SK-MEL-5 (cell line): ENCODE measurements at places on chromosomes 7 and 10.

DNA sequence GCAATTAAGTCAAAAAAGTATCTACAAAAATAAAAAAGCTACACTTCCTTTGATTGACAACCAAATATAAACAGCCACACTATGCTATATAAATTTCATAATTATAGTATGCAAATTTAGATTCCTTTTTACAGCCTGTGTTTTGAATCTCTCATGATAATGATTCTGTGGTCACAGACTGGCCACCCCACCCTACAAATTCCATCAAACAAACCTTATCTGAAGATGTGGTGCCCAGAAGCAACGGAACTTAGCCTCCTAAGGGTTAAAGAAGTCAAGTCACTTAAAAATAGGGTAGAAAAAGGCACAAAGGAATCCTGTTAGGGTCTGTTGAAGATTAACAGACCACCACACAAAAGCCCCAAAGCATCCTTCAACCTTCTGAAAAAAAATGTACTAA is 351.8 kb downstream of the INHBA start:
- no peak for DNase-seq

- peak; percentile 29 for DNase-seq
Measured at GRCh38 chr10:58030208-58030607, 237.5 kb downstream of the IPMK start.

GRCh38 chr10:115942101-115942500 is 330.9 kb downstream of the GFRA1 start:
- DNase-seq: no peak

DNA sequence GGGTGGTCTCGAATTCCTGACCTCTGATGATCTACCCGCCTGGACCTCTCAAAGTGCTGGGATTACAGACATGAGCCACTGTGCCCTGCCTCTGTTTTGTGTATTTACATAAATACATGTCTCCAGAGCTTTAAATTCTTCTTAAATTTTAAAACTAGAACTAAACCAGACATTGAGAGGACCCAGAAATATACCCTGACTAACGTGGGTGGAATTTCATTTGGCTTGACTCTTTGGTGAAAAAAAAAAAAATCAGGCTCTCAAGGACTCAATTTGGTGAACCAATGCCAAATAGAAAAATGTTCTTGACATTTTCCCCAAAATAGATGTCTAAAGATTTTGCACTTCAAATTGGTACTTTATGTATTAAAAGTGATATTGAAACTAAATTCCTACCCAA is 16.6 kb upstream of the FAS start:
- no peak for DNase-seq

DNA sequence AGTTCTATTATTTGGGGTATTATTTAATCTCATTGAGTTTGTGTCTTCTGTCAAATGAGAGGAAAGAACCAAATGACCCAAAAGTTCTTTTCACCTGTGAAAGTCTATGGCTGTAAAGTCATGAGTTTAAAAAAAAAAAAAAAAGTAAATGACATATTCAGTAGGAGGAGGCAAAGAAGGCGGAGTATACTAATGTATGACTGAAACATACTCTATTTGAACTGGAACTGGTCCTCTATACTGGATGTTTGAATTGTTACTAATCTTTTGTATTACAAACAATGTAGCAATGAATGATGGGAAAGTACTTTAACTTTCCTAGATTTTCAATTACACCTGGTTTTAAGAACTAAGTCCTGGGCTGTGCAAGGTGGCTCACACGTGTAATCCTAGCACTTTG is 24.9 kb upstream of the GSAP start:
- DNase-seq: no peak

- no peak for DNase-seq
Measured at GRCh38 chr10:116183733-116184511, 89.1 kb downstream of the GFRA1 start.

GRCh38 chr7:32154797-32155196 is 84.6 kb upstream of the PDE1C start:
- no peak for DNase-seq

DNA sequence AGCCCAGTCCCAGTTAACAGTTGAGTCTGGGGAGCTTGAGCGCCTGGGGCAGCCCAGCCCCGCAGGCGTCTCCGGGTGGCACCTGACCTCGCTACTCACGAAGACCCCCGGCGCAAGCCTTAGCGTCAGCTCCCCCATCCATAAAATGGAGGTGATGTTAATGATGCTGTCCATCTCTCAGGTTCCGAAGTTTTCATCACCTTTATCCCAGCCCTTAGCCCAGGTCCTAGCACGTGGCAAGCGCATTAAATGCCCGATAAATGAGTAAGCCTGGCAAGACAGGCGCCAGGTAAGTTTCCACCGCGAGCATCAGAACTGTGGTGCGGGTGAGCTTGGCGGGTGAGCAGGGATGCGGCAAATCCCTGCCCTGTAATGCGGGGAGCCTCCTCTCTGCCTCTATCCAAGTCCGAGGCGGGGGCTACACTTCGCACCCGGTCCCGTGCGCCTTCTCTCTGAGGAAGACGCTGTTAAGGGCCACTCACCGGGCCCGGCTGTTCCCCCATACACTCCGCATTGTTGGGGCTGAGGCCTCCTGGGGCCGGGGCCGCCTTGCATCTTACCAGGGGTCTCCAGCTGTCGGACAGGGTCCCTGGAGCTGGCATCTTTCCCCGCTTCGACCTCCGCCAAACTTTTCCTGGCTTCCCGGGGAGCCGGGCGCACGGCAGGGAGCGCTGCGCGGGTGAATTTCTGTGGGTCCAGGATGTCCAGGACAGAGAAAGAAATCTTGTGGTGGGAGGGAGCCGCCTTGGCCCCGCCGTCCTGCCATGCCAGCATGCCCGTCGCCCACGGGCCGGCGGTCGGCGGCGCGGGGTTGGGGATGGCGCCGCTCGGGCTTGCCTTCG is 444 bp downstream of the NKX1-2 start:
- DNase-seq: no peak

- DNase-seq: no peak
Measured at GRCh38 chr10:65827359-65827758, 1098.5 kb upstream of the LRRTM3 start.

DNA sequence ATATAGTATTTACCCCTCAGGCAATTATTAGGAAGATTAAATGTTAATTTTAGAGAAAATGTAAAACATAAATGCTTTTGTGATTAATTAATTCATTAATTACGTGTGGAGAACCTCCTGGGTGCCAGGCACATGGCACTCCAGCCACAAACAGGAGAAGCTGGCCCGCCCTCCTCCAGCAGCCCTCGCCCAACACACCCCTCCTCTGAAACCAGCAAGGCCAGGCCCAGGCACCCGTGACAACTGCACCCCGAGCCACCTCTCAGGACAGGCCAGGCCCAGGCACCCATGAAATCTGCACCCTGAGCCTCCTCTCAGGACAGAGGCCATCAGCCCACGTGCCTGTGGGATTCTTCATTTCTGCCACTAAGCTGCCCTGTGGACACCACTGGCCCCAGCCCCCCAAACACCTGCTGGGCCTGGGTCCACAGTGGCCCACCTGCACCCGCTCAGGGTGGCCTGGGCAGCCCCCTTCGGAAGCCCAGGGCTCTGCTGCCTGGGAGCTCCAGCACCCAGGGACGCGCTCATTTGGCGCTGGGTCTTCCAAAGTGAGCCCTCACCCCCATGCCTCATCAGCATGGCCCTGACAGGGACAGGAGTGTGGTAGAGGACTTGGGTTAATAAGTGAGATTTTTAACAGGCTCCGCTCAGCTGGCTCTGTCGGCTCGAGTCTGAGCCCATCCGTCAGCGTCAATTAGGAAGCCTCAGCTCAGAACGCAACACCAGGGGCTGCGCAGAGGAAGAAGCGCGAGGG is 482.1 kb downstream of the DNAJB6 start:
- DNase-seq: no peak

DNA sequence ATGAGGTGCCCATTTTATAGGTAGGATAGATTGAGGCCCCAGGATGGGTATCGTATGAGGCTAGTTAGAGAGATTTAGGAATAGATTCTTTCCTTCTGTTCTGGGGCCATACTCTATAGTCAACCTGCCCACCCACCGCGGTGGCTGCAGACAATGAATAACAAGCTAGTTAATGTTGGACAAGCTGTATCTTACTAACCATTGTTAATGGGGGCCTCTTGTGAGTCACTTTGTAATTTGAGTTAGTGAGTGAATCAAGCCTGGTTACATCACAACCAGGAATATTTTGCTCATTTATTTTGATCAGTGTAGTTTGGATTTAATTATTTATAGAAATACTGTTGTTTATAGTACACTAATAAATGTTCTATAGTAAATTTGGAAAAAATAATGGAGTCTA is 7.3 kb downstream of the SORCS3 start:
- no peak for DNase-seq

- no peak for DNase-seq
Measured at GRCh38 chr7:157547102-157547501, 210.3 kb downstream of the DNAJB6 start.

GRCh38 chr10:11403116-11403515 is 208.3 kb downstream of the USP6NL start:
- DNase-seq: no peak

DNA sequence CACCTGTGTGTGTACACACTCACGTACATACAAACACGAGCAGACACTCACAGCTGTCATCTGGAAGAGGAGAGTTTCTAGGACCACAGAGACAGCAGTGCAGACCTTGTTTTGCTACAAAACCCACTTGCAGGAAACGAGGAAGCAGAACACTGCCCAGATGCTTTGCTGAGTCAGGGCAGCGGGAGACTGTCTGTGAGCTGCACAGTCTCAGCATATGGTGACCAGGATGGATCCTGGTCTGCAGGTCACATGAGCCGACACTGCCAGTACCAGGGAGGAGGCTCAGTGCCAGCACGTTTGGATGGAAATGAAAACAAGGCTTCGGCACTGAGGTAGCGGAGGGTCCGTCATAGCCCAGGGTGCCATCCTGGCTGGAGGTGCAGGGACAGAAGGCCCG is 117.6 kb upstream of the DPP6 start:
- DNase-seq: no peak

DNA sequence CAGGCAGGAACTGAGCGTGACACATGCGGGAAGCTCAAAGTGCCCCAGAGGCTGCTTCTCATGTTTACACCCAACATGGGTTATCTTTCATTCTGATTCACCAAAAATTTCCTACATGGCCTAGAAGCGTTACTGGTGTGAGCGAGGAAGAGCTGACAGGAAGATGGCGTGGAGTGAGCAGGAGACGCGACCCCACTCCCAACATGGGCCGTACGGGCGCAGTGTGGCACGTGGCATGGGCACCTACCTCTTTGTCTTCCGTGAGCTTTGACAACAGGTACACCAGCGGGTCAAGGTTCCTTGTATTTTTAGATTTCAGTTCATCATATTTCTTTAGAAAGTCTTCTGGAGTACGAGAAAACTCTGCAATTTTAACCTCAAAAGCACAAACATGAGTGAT is 8.9 kb downstream of the TUBGCP2 start:
- no peak for DNase-seq

GRCh38 chr7:66845379-66846095 is 75.5 kb upstream of the TMEM248 start:
- DNase-seq: no peak

DNA sequence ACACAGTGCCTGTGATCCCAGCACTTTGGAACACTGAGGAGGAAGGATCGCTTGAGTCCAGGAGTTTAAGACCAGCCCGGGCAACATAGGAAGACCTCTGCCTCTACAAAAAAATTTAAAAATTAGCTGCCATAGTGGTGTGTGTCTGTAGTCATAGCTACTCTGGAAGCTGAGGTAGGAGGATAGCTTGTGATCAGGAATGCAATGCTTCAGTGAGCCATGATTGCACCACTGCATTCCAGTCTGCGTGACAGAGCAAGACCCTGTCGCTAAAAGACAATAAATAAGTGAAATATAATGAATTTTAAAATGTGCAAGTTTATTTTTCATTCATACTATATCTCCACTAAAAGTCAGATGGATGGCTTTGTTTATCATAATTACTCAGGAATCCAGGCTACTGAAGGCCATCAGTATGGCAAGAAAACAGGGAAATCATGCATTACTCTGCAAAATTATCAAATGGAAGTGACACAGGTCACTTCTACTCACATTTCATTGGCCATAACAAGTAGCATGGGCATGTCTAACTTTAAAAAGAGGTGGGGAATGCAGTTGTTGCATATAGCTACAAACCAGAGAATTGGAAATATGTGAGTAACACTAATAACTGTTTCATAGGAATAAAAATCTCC is 32.9 kb upstream of the FAM3C start:
- DNase-seq: no peak

DNA sequence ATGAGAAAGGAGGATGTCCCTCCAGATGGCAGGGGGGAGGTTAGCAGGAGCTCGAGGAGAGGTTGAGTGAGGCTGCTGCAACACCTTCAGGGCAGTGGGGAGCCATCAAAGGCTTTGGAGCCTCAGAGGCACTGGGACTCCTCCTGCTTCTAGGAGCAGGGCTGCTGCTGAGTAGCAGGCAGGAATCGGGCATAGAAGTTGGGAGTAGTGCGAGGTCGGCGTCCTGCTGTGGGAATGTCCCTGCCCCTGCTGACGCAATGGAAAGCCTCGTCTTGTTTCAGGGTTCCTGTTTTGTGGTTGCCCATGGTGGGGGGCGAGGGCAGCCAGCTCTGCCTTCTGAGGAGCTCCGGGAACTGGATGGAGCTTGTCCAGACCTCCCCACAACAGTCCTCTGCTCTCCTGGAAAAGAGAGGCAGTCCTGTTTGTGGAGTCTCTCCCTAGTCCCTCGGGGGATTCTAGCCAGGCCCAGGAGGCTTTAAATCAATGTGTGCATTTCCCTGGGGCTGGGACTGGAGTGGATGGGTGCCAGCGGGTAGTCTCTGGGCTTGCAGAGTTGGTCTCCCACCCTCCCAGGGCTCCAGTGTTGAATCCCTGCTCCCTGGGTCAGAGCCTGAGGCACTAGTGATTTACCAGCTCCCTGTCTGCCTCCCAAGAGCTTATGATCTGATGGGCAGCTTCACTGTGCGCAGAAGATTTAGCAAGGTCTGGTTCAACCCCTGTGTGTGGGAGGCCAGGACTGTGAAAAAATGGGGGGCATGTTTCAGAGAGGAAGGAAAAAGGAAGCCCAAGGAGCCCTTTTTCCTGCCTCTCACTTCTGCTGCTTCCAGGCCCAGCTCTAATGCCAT is 98.7 kb upstream of the PPIF start:
- DNase-seq: no peak

- no peak for DNase-seq
Measured at GRCh38 chr10:133199992-133200611, 29.9 kb upstream of the UTF1 start.

GRCh38 chr7:155972651-155973390 is 160.6 kb upstream of the SHH start:
- no peak for DNase-seq
